Esophagus squamous epithelium (tissue), 5 donors: ENCODE measurements at places on chromosomes 2 and 18.

DNA sequence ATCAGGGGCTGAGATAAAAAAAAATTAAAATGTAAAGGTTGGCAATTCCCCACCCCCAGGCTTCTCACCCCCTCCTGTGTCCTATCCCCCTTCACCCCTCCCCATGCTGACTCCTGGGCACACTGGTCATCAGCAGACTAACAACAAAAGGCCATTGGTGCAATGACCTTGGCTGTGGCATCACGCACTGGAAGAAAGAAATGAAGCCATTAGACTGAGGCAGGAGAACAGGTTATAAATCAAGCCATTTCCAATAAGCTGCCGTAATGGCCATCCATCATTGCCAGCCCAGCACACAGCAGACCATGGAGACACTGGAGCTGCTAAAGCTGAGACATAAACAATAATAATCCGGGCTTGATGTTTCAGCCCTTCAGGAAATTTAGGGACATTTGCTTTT lies 342.4 kb upstream of the ETAA1 start:
- no peak for DNase-seq

DNA sequence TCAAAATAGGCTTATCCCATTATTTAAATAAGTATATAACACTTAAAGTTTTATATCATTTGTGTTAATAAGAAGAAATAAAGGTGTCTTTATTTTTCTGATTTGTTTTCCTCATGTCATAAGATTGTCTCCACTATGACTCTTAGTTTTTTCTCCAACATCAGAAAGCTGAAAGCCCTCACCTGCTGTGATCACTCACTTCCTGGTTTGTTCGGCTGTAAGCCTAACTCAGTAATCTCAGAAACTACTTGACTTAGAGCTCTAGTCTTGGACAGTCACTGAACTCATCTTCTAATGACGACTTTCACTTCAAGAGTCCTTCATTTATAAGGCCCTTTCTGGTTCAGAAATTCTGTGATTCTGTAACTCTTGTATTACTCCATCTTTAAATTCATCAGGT lies 311.0 kb downstream of the ZEB2 start:
- no peak for DNase-seq

- DNase-seq = no peak
These were observed 50.7 kb downstream of the BCL2L11 start for GRCh38 chr2:111171337-111171930.

- no peak for DNase-seq
These were observed 206.9 kb downstream of the TNS1 start for GRCh38 chr2:217795706-217796465.

- DNase-seq = no peak
These were observed 40.0 kb downstream of the BIN1 start for GRCh38 chr2:127066942-127067341.

DNA sequence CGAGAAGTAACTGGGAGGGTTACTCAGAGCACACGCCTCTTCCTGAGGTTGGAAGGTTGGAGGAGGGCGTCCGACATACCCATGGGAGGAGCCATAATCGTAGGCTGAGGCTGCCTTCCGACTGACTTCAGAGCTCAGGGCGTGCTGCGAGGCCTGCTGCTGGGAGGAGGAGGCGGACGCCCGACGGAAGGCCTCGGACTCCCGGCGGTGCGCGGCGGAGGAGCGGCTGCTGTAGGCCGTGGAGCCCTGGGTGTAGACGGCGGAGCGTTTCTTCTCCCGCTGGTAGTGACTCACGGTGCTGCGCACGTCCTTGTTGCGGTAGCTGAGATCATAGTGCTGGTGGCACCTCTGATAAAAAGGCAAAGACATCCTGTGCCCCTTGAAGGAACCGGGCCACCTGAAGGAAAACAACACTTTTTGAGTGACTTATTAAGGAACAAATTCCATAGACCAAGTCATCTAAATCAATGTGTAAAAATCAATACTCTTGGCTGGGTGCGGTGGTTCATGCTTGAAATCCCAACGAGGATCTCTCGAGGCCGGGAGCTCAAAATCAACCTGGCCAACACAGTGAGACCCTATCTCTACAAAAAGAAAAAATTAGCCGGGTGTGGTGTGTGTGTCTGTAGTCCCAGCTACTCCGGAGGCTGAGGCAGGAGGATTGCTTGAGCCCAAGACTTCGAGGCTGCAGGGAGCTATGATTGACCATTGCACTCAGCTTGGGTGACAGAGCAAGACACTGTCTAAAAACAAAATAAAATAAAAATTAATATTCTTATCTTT lies 4.7 kb downstream of the MYOM1 start:
- no peak for DNase-seq

- no peak for DNase-seq
These were observed 433.7 kb upstream of the TNP1 start for GRCh38 chr2:217293607-217294006.

DNA sequence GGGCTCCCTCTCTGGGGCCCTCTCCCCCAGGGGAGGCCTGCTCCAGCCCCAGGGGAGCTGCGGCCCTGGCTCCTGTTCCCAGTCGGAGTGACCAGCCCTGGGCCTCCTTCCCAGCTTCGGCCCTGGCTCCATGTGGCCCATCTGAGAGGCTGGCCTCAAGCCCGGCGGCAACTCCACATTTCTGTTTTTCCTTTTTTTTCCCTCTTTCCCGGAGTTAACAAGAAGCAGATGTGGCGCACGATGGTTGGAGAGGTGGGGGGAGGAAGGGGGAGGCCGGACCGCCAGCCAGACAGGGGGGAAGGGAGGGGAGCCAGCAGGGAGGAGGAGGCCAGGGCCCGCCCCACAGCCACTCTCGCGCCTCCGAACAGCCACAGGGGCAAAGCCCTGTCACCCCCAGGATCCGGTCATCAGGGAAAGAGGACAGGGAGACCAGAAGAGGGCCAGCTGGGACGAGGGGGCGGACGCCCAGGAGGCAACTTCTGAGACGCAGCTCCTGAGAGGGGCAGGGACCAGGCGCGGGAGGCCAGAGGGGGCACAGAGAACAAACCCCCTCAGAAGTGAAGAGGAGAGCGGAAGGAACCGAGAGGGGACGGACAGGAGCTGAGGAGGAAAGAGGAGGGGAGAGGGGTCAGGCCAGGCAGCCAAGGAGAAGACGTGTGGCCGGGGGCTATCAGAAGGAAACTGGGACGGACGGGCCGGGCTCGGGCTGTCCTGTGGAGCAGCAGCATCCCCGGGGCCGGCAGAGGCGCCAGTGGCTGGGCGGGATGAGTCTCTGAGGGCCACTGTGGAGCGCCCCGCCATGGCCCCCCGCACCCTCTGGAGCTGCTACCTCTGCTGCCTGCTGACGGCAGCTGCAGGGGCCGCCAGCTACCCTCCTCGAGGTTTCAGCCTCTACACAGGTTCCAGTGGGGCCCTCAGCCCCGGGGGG lies at the start of gene EMILIN1:
TSS of gene EMILIN1 (plus strand) at position 349 of the 928 bp plus-strand sequence. CDS start at position 800, 451 bp downstream.
- DNase-seq = no peak

DNA sequence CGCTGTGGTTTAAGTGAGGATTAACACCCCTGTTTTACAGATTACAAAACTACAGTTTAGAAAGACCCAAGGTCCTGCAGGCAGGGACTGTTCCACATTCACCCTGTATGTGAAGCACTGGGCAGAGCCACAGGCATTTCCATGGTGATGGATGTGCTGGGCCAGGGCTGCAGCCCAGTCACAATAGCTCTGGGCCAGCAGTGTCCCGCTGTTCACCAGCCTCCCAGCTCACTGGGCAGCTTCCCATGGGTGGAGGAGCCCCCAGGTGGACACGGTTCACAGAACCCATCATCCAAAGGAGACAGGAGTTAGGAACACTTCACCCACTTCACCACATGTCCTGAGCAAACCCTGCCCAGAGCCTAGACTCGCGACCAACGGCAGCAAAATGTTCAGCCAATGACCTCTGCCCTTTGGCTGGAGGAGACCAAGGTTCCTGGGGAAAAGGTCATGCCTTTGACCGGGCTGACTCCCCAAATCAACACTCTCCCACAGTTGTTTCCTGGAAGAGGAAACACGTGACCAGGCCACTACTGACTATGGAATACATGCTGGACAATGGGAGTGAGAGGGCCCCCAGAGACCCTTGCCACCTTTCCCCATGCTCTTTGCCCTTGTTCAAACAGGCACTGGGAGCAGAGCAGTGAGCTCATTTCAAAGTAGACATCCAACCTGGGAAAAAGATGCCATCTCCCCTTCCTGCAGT lies 28.0 kb upstream of the SLC35F6 start:
- no peak for DNase-seq

GRCh38 chr2:158967731-158968395 lies 577 bp upstream of the TANC1 start:
- DNase-seq = no peak

- DNase-seq = no peak
These were observed 5.4 kb upstream of the CNDP1 start for GRCh38 chr18:74528913-74529312.

GRCh38 chr2:230721712-230722111 lies 9.1 kb downstream of the CAB39 start:
- DNase-seq = no peak

DNA sequence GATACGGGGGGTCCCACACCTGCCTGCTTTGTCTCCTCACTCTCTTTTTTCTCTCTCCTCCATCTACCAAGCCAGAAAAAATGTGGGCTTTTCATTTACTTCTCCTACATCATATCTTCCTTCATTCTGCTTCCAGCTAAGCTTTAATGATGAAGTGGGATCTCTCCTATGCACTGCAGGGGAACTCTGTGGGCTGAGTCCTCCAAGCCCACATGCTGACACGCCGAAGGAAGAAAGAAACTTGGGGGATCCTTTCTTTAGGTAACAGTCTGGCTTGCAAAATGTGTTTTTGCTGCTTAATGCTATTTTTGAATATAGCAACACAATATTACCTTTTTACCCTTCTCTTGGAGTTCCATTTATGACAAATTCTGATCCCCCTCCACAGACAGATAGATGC lies 33.6 kb upstream of the YWHAQ start:
- DNase-seq = no peak

DNA sequence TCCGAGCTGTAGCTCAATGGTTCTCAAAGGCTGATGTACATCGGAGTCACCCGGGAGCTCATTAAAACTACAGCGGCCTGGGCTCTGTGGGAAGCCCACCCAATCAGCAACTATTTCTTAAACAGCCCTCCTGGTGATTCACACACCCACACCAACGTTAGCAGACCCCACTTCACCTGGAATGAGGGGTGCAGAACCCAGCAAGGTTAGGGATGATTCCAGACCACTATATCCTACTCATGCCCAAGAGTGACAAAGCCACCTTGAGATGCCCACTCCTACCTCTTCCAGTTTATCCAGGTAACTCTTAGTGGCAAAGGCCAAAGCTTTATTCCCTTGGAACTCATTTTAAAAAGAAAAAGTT lies 149.7 kb downstream of the RHBDD1 start:
- DNase-seq = no peak

DNA sequence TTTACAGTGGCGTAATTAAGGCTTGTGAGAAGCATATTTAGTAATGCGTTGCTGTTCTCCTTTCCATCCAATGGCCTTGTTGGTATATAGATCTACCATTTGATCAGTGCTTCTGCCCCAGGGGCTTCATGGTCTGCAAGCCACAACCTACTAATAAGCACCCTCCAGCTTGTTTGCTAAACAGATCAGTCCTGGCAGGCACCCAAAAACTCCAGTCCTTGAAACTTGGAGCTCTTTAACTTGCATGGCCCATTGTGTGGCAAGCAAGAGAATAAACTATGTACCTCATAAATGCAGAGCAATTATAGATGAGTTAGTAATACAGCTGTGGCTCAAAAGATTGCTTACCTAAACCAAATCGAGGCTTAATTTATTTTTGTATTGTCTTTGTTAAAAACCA lies 158.5 kb downstream of the FTCDNL1 start:
- no peak for DNase-seq
